ENCODE measurements at places on chromosomes 5 and 9.
A peak's percentile ranks its signal among the peaks of the same experiment; 100 is the strongest.

GRCh38 chr5:2817031-2817603 is 65.6 kb upstream of the IRX2 start:
- no peak for DNase-seq

GRCh38 chr5:1460054-1460682 is 14.9 kb upstream of the SLC6A3 start:
- peak; percentile 33 for DNase-seq

DNA sequence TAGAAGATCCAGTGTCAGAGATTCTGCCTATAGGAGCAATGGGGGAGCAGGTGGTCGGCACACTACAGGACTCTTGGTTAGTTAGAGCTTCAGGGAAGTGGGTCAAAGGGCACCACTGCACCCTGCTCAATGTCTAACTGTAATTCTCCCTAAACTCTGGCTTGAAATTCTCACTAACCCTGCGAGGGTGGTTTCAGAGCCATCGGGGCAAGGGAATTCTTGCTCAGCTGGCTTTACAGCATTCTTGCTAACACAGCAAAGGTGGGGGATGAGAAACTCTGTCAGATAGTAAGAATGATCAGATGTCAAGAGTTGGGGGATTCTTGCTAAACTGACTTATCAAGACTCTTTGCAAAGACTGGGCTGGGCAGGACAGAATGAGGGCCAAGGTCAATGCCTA is 4.7 kb upstream of the ZNF354C start:
- DNase-seq, result no peak

DNA sequence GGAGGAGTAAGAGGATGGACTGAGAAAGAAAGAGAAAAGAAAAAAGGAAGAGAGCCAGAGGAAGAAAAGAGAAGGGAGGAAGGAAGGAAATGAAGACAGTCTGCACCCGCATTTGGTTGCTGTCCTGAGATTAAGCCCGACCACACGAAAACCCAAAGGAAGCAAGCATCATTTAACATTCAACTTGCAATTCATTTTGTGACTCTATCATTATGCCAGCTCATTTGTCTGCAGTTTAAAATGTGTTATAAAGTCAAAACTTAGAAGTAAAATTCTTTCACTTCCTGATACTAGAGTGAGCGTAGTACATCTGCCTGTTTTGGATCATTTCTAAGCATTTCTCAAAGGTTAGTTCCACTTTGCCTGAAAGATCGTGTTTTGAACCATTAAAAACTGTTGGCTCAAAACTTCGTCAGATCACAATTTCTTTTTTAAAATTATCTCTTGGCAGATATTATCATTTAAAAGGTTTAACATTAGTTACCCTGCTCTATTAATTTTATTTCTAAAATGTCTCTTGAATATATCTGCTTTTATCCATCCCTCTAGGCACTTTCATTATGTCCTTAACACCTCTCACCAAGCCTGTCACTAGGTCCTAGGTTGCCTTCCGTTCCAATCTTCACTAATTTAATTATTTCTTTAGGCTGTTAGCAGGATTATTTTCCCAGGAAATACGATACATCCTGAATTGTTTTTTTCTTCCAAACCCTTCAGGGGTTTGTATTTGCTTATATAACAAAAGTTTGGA is 240.9 kb downstream of the TLE4 start:
- DNase-seq, result no peak

DNA sequence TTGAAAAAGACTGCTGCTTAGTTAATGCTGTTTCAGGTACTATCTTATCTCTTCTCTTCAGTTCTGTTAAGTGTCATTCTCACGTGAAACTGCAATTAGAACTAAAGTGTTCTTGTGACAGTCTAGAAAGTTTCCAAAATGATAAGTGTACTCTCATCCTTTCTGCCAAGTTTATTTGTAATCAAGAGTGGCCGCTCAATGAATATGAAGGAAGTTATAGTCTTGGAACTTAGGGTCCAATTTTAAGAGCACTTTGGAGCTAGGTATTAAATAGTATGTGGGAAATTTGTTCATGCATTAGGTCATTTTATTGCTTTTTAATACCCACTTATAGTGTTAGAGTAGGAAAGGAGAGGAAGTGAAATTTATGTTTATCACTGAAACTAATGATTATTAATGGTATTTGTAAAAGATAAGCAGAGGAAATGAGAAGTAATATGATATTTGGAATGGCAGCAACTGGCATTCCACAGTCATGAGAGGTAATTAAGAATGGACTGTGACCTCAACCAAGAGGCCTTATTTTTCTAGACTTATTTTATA is 20.4 kb downstream of the XRCC4 start:
- DNase-seq, result no peak

- no peak for DNase-seq
These were observed 60.9 kb downstream of the CDKN2A start for GRCh38 chr9:21933281-21933680.

GRCh38 chr5:5288201-5288600 is 134.3 kb upstream of the ICE1 start:
- no peak for DNase-seq

DNA sequence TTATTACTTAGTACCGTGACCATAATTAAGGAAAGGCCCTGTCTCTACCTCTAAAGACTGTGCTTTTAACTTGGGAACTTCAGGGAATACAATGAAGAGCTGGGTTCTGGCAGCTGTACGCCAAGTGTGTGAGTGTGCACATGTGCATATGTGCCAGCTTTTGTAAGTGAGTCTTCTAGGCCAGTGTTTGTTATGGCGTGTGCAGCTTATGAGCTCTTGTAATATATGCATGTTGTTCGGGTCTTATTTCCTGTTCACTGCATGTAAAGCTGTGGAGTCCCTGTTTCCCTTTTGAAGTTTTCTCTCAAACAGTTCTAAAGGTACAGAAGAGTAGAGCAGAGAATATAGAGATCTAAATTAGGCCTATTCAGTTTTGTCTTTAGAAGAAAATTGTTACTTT is 30.5 kb downstream of the TGFBR1 start:
- no peak for DNase-seq

DNA sequence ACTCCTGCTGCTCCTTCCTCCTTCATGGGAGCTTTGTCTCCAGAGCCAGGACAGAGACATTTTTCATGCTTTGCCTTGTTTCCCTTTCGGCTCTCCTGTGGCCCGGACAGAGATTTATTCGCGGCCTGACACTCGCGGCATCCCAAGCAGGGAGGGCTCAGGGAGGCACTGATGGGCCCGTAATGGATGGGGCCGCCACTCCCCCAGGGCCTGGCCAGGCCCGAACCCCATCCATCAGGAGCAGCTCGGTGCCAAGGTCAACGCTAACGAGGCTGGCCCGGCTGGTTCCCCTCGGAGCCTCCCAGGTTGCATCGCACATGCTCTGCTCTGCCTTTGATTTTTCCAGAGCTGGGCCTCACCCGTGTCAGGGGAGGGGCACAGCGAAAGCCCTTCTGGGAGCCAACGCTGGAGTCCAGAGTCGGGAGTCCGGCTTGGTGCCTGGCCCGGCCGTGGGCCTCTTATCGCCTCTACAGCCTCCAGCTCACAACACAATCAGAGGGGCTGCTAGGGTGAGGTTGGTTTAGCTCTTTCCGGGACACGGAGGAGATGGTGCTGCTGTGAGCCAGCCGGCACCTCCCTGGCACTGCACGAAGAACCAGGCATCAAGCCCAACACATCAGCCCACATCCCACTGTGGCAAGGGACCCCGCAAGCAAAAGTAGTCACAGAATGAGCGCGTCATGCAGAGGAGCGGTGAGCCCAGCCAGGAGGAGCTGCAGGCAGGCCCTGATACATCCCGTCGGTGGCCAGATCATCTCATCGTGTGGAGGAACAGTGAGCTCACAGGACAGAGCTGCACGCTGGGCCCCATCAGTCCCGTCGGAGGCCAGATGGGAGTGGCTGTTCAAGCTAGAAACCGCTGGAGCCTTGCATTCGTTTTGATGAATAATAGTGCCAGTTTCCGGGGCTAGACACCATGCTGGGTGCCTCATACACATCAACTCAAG is 72.2 kb upstream of the BARHL1 start:
- DNase-seq, result no peak

GRCh38 chr9:36632892-36633291 is 60.2 kb downstream of the MELK start:
- no peak for DNase-seq
